AG08396 (cell line): ENCODE measurements at places on chromosomes 16 and 17.

DNA sequence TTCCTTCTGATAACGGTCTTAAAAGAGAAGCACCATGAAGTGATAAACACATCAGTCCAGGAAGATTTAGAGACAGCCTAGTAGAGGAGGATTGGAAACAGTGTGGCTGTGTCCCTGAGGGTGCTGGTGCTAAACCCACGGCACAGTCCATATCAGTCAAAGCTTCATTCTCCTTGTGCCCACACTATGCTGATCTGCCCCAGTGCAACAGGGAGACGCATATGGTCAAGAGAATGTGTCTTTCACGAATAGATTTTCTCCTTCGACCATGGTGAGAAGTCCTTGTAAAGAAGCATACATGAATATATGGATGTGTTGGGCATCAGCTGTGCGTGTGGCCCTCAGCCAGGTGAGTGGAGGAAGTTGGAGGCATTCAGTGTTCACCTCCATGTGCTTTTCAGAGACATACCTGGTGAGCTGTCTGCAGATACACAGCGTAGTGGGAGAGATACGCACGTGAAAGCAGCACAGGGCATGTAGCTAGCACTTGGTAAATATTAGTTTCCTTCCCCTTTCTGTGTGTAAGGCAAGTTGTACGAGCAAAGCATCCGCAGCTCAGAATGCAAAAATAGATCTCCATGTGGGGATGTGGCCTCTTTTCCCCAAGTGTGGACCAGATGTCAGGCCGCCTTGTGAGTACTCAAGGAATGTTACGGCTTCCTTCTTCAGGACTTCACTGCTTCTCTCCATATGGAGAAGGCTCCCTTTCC is 29.4 kb downstream of the HLF start:
- no peak for DNase-seq

DNA sequence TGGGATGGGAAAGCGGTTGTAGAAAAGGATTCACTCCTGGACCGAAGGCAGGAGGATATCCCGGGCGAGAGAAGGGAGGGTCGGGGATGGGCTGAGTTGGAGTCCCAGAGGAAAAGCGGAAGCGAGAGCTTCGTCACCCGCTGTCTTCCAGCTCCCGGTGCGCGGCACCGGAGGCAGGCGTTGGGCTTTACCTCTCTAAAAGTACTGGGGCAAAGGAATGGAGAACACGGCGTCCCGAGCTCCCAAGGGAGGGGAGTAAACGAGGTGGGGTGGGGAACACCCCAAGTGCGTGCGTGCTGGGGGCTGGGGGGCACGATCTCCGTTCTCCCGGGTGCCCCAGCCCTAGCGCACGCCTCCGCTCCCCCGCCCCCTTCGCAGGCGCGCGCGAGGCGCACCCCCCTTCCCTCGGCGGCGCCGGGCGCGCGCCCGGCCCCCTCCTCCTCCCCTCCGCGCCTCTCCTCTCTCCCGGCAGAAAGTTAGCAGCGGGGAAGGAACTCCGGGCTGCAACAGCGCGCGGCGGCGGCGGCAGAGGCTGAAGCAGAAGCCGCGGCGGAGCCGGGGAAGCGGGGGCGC is at the start of gene HS3ST4:
TSS of gene HS3ST4 (plus strand) at position 441 of the 573 bp plus-strand sequence.
- DNase-seq, result no peak

- DNase-seq, result no peak
Measured at GRCh38 chr17:66369830-66370229, 67.4 kb downstream of the PRKCA start.

GRCh38 chr17:79941088-79942010 is 94.3 kb downstream of the TBC1D16 start:
- DNase-seq, result no peak

DNA sequence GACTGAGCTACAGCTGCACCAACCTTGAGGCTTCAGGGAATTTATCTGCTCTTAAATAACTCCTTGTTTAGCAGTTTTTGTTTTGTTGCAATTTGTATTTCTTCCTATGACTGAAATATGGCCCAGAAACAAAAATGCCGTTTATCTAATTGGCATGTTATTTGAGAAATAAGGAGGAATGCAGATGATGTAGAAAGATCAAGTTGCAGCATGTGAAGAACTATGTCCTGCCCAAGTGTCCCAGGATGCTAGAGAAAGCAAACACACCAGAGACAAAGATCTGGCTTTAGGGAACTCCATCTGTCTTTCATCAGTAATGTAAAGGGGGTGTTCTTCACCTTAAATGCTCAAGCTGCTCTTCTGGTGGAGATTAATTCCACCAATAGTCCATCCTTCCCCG is 29.7 kb downstream of the USP31 start:
- DNase-seq, result peak; percentile 32

GRCh38 chr16:79473456-79473855 is 127.1 kb downstream of the MAF start:
- no peak for DNase-seq

- no peak for DNase-seq
Measured at GRCh38 chr17:27762527-27763305, 37.6 kb downstream of the NOS2 start.

DNA sequence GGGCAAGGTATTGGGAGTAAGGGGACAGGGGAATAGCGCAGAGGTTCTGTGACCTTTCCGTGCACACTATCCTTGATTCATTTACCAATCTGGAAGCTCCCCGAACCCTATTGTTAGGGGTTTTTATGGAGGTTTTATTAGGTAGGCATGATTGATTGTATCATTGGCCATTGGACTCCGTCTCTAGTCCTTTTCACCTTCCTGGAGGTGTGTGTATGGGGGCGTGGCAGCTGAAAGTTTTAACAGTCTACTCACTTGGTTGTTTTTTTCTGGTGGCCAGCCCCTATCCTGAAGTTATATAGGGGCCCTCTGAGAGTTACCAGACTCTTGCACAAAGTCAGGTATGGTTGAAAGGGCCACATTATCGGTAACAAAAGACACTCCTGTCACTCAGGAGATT is 23.0 kb downstream of the MAP2K4 start:
- DNase-seq, result no peak

DNA sequence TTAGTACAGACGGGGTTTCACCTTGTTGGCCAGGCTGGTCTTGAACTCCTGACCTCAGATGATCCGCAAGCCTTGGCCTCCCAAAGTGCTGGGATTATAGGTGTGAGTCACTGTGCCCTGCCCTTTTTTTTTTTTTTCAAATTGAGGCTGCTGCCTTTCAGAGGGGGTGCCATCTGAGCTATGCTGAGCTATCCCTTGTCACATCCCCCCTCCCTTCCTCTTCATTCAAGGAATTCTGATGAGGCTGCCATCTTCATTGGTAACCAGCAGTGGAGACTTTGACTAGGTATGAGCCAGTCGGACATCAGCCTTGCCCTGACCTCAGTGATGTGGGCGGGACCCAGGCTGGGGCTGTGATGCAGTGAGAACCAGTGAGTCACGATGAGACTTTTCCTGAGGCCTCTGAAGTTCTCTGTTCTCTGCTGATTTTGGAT is 24.4 kb upstream of the GPT2 start:
- peak; percentile 86 for DNase-seq
